ENCODE measurements at places on chromosomes 5 and 9.

- no peak for DNase-seq
Measured at GRCh38 chr5:99694884-99695283, 766.1 kb upstream of the CHD1 start.

DNA sequence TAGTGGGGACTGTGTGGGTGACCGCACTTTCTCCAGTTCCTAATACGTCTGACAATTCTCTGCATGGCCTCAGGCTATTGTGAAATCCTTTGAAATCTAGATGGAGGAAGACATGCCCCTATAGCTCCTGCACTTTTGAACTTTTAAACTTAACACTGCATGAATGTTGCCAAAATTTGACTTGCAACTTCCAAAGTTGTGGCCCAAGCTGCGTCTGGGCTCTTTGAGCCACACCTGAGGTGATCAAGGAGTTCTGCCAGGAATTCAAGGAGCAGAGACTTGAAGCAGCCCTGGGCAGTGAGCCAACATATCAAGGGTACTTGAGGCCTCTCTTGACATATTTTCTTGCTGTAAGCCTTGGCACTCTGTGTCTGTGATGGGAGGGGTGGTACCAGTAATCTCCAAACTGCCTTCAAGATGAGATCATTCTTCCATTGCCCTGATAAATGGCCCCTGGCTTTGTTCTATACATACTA lies 1336.1 kb upstream of the CDH9 start:
- DNase-seq: no peak

DNA sequence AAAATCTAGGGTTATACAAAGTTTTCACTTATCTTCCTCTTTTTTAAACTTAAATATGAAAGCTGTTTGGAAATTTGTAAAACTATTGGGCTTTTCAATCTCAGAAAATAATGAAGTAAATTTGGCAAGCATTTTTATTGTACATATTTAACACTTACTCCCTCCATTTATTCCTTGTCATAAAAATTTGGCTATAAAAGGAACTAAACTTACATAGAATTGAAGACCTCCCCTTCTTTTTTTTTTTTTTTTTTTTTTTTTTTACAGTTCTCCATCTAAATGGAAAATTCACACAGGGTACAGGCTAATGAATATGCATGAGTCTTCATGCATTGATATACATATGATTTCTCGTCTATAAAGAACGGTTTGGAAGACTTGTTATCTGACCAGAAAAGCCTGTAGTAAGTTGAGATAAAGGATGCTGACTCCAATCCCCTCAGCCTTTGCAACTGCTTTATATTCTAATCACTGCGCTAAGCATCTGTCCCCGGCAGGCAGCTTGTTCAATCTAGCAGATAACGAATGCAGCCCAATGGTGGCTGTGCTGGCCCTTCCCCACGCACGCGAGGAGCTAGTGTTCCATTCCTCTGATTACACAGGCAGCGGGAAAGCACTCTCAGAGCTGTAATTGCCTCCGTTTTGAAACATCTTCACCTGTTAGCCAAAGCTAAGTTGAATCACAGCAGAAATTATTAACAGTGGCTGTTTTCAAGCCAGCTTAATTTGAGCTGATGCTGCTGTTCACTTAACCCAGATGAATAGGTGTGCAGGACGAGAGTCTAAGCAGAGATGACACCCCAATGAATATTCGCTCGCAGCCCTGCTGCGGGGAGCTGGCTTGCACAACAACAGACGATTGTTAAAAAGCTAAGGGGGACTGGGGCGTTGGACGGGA lies 453.8 kb upstream of the ZNF608 start:
- DNase-seq: no peak

GRCh38 chr5:126645132-126645531 lies 44.4 kb downstream of the PHAX start:
- no peak for DNase-seq

DNA sequence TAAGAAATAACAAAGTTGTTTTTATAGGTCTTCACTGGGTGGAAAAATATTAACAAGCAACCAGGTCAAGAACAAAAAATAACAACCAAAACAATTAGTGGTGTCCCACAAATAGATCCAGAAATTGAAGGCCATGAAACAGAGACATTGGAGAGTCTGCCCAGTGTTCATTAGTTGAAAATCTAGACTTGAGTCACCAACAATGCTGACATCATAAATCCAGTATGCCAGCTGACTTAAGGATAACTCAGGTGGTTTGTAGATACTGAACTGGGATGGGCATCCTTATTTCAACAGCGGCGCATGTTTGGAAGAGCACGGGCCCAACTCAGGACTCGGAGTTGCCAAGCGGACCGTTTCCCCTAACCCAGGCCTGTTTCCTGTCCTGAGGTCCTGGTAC lies 80.7 kb upstream of the TNFAIP8 start:
- no peak for DNase-seq

GRCh38 chr9:38047301-38048251 lies 21.5 kb downstream of the SHB start:
- no peak for DNase-seq

DNA sequence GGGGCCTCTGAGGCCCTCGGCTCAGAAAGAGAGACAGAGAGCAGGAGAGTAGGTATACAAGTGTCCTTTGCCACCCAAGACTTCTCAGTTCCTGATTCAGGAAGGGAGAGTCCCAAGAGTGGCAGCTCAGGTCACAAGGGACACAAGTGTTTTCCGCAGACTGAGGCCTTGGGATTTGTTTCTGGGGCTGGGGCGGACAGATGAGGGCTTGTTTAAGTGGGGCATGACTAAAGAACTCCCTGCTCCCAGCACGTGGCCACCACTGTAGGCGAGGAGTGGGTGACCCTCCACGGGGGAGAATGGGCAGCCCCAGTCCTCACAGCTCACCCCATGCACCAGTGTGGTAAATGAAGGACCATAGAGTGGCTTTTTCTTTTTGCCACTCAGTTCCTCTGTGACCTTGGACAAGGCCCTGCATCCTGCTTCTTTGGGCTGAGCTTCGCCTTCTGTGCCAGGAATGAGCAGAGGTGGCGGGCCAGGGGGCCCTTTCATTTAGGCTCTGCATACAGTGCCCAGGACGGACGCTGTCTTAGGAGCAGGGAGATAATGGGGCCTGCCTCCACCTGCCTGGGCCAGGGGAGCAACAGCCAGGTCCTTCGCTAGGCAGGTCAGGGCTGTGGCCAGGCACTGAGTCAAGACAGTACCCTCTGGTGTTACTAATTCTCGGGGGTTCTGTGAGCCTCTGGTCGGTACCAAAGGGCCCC lies 50.8 kb downstream of the AMBP start:
- no peak for DNase-seq

DNA sequence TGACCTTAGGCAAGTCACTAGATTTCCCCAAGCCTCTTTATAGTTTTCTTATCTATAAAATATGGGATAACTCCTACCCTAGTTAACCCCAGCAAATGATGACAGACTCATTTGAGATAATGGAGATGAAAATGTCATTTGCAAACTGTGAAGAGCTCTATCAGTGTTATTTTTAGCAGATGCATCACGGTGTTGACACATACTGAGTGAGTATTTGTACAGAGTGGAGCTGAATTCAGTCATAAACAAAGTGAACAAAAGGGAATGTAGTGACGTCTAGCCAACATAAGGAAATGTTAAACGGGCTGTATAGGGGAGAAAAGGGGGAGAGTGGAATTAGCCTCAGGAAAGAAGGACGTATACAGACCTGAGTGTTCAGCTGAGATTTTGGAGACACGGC lies 75.9 kb downstream of the NMUR2 start:
- no peak for DNase-seq

DNA sequence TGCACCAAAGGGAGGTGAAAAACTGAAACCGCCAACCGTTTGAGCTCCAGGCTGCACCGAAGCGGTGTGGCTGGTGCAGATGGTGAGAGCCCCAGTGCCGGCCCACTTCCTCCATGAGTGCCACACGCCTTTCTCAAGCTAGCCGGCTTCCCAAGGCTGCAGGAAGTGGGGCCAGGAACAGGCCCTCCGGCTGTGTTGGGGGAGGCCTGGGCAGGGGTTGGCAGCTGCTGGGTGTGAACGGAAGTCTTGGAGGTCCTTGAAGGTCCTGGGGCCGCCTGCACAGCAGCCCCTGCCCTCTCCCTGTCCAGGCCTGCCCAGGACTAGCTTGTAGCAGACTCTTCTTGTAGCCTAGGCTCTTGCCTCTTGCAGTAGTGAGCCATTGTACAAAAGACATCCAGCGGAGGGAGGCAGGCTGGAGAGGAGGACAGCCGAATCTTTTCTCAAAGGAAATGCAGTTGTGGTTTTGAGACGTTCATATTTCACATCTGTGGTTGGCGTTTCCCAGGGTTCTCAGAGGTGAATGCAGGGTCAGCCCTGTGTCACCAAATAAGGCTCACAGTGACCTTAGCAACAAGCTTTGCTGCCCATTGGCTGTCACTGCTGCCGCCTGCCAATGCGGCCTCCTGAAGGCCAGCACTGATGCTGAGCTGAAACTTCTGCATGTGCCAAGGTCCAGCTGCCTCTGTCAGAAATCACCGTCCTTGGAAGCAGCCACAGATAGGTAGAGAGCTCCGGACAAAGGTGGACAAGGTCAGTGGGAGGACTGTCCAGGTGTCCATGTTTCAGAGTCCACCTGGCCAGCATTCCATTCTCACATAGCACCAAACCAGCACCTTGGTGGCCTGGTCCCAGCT lies 23.9 kb downstream of the IRF1 start:
- no peak for DNase-seq

GRCh38 chr5:94545870-94546625 lies 72.4 kb downstream of the KIAA0825 start:
- DNase-seq: no peak

GRCh38 chr5:81626524-81626923 lies 124.4 kb downstream of the SSBP2 start:
- DNase-seq: no peak

- DNase-seq: no peak
Measured at GRCh38 chr9:134591082-134591571, 50.5 kb upstream of the COL5A1 start.

DNA sequence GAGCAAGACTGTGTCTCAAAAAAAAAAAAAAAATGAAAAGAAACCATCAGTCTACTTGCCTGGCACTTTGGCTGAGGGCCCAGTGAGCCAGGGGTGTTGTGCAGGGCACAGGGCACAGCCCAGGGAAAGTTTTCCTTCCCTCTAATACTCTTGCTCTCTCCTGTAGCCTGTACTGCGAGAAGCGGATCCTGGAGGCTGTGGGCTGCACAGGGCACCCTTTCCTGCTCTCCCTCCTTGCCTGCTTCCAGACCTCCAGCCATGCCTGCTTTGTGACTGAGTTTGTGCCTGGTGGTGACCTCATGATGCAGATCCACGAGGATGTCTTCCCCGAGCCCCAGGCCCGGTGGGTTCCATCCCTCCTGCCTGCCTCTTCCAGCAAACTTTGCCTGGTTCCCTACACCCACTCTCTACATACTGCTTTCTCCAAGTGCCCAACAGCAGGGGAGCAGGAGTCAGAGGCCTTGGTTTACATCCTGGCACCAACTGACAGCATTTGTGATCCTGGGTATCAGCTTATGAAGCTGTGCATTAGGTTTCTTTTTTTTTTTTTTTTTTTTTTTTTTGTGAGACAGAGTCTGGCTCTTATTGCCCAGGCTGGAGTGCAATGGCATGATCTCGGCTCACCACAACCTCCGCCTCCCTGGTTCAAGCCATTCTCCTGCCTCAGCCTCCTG lies 7.2 kb downstream of the ZDHHC12 start:
- no peak for DNase-seq

GRCh38 chr5:37881359-37881758 lies 41.5 kb upstream of the GDNF start:
- no peak for DNase-seq

DNA sequence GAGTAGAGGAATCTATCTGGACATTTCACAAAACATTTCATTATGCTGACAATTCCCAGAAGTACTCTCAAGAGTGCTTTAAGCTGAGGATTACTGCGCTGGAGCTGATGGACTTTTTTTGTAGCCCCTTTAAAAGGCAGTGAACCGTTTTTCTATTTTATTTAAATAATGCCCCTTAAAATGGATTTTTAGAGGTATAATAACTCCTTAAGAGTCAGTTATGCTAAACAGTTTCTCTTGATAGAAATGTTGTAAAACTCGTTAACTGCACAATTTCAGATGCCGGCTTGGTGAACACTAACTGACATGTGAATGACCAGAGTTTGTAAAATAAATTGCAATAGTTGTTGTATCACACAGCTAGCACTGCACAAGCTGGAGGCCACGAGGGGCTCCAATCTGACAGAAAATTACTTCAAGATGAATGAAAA lies 174.0 kb downstream of the NR2F1-AS1 start:
- DNase-seq: no peak

DNA sequence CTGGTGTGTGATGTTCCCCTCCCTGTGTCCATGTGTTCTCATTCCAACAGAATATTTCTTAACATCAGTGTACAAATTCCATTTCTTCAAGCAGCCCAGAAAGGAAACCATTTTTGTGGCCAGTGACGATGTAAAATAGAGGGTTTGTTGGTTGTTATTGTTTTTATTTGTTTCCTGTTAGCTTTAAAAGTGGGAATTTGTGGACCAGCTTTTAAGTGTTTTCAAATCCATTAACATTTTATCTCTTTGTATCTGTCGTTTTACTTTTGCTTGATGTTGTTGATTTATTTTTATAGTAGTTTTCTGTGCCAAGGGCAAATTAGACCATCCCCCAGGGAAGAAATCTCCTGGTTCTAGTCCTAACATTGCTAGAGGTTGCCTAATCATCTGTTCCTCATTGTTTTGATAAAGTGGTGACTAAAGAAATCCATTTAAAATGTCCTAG lies 100.0 kb downstream of the GDNF start:
- DNase-seq: no peak
